Tongue (tissue), 3 donors: ENCODE measurements at places on chromosomes 11 and 22.

DNA sequence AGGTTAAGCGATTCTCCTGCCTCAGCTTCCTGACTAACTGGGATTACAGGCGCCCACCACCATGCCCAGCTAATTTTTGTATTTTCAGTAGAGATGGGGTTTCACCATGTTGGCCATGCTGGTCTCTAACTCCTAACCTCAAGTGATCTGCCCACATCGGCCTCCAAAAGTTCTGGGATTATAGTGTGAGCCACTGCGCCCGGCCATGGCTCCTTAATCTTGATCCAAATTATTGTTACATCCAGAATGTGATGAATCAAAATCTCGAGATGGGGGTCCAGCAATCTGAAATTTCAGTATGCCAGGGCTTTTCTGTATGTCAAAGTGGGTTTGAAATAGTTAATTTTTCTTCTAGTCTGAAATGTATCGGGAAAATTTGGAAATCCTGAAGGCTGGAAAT, 3.7 kb downstream of the RPL27A start:
- DNase-seq = no peak

- DNase-seq = no peak
Observed at GRCh38 chr22:50171319-50171964, 911 bp downstream of the PANX2 start.

DNA sequence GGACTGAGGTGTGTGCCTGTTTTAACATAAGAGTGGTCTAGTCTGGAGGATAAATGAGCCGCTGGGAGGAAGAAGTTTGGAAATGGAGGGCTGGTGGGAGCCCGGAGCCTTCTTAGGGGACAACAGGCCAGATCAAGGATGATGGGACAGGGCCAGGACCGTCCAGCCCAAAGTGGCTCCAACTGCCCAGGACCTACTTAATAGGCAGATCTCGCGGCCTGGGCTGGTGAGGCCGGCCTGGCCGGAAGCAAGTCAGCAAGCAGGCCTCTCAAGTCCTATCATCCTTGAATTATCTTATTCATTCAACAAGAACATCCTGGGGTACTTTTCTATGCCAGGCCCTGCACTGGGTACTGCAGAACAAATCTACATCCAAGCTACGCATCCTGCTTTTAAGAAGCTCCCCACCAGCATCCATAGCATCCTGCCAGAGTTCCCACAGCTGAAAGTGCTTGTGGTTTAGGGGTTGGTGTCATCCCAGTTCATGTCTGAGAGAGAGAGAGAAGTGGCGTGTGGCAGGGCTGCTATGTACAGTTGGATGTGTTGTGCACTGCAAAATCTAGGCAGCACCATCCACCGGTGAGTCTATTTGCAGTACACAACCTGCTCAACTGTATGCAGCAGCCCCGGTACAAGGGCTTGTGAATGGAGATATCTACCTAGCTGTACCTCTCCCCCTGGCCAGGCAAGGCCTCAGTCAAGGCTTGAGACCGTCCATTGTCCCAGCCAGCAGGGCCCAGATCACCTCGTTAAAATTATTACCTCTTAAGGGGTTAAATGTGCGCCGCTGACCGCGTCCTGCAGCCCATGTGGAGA, 82.1 kb downstream of the FBLN1 start:
- no peak for DNase-seq

DNA sequence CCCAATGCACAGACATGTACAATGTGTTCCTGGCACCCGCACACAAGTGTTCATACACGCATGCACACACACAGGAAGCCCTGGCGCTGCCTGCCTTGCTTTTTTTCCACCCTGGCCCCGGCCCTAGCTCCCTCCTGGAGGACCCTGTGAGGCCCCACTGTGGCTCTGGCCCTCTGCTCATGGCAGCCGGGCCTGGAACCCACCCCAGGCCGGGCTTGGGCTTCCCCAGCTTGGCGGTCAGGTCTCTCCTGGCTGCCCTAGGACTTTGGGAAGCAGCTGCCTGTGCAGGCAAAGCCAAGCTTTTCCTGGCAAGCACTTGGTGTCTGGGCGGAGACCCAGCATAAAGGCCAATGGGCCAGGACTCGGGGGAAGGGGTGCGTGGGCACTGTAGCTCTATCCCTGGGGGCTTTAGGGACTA, 30.5 kb downstream of the CD82 start:
- DNase-seq = peak; percentile 90

GRCh38 chr22:40635940-40636379, 559 bp downstream of the MRTFA start:
- DNase-seq = peak; percentile 40
